Bronchial epithelial cell (primary cell): ENCODE measurements at places on chromosomes 12 and 14. TPM values are rescaled to one million over a fixed set of nuclear protein-coding genes. Genes with fewer than 3 reads are reported as not detected.

DNA sequence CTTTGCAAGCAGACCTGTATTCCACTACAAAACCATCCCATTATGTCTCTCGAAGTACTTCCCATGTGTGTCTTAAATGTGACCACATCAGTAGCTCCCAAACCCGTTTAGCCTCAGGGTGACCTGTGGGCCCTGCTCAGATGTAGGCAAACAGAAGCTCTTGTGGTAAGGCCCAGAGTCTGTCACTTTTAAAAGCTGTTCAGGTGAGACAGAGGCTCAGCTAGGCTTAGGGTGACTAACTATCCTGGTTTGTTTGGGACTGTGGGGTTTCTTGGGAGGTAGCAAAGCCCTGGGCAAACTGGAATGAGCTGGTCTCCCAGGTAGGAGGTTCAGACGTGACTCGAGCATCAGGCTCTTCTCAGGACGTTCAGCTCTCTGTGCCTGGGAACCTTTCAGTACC, 64.5 kb upstream of the VASH1 start:
- DNase-seq: peak; percentile 35

- peak; percentile 66 for DNase-seq
Observed at GRCh38 chr12:53225635-53226424, 6.2 kb downstream of the RARG start.

DNA sequence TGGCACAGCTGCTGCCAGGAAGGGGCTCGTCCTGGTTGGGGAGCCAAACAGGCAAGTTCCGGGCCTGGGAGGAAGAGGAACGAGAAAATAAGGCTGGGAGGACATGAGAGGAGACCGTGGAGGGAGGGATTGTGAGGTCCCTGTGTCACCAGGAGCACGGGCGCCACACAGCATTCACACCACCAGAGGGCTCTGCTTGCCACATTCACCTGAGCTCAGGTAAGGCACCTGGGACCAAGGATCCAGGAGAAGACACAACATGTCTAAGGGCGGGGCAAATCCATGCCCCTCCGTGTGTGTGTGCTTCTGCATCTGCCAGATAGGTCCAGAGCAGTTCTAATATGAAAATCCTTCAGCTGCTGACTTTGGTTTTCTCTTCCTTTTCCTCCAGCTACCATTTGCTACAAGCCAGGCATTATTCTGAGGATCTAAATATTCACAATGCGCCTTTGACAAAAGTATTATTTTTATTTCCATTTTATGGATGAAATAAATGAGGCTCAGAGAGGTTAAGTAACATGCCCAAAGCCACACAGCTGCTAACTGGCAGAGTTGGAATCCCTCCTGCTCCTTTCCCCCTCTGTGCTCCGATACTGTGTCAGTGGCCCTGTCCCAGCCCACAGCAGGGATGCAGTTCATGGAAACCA, 14.6 kb downstream of the RAPGEF3 start:
- DNase-seq: peak; percentile 73

GRCh38 chr12:63928305-63928704, 83.8 kb downstream of the SRGAP1 start:
- DNase-seq: no peak

- DNase-seq: peak; percentile 37
Observed at GRCh38 chr12:110689281-110690126, 589 bp upstream of the HVCN1 start.

The KRT71 gene
- total RNA-seq: not detected in 2 replicates

The TAS2R19 gene
- 2.4 and 3.9 TPM in 2 replicates for total RNA-seq

The SERPINA5 gene
- not detected in 2 replicates for total RNA-seq

The SIX6 gene
- not detected in 2 replicates for total RNA-seq
